Endothelial cell (in vitro differentiated cells): ENCODE measurements at places on chromosomes 6 and 20. TPM values are rescaled to one million over a fixed set of nuclear protein-coding genes. Genes with fewer than 3 reads are reported as not detected.

NKAIN4 gene
- total RNA-seq: 3.3 TPM

PLCB4 gene
- total RNA-seq: 10.5 TPM

SMIM29 gene
- total RNA-seq: 44.3 TPM

- DNase-seq: no peak
Observed at GRCh38 chr6:146265056-146265455, 236.2 kb downstream of the GRM1 start.

GRCh38 chr6:136668571-136668970 lies 118.3 kb upstream of the MAP7 start:
- DNase-seq: no peak

DNA sequence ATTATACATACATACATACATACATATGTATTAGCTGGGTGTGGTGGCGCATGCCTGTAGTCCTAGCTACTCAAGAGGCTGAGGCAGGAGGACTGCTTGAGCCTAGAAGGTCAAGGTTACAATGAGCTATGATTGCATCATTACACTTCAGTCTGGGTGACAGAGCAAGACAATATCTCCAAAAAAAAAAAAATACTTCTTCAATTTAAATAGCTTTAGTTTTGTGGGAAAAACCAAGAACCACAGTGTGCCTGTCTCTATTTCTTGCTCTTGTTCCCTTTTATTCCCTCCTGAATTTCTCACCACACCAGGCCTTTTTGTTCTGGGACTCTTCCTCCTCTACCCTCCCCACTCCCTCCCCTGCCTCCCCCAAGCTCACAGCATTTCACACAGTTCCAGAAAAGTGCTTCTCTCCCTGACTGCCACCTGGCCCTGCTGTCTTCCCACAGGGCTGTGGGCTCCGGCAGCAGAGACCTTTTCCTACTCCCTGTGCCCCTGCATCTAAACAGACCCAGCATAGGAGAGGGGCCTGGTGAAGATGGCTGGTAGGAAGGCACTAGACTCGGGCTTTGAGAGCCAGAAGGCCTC lies 1.3 kb downstream of the C20orf203 start:
- no peak for DNase-seq

GRCh38 chr6:16360365-16360764 lies 122.0 kb downstream of the GMPR start:
- no peak for DNase-seq

GRCh38 chr20:56933331-56933698 lies 304.2 kb downstream of the TFAP2C start:
- no peak for DNase-seq
